ENCODE measurements at places on chromosomes 7 and 10. TPM values are rescaled to one million over a fixed set of nuclear protein-coding genes. Genes with fewer than 3 reads are reported as not detected.

The HTR5A gene
- not detected for polyA plus RNA-seq

The PTPRN2 gene
- 1.4 TPM for polyA plus RNA-seq

The DHX32 gene
- 7.2 TPM for polyA plus RNA-seq

The FAM241B gene
- polyA plus RNA-seq: 30.6 TPM

The SHH gene
- not detected for polyA plus RNA-seq

The NEUROD6 gene
- not detected for polyA plus RNA-seq

The FBXL13 gene
- 1.3 TPM for polyA plus RNA-seq

The WEE2 gene
- not detected for polyA plus RNA-seq

Data from GM23338 (cell line).